ENCODE measurements at places on chromosomes 1 and 21. TPM values are rescaled to one million over a fixed set of nuclear protein-coding genes. Genes with fewer than 3 reads are reported as not detected.

GRCh38 chr1:166980383-166980782 lies 5.0 kb upstream of the ILDR2 start:
- DNase-seq: no peak

DNA sequence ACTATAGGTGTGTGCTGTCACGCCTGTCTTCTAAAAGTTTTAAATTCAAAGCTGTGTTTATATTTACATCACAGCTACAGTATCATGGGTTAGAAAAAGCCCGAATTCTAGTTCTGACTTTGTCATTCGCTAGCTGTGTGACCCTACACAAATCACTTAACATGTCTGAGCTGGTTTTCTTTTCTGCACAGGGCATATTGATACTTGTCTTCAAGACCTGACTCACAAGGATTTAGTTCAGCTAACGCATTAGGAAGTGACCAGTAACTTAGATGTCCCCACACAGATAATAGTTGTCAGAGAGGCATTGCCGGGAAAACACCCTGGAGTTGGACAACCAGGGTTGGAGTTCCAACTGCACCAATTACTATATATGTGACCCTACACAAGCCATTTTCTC lies 25.9 kb downstream of the GIPC2 start:
- no peak for DNase-seq

DNA sequence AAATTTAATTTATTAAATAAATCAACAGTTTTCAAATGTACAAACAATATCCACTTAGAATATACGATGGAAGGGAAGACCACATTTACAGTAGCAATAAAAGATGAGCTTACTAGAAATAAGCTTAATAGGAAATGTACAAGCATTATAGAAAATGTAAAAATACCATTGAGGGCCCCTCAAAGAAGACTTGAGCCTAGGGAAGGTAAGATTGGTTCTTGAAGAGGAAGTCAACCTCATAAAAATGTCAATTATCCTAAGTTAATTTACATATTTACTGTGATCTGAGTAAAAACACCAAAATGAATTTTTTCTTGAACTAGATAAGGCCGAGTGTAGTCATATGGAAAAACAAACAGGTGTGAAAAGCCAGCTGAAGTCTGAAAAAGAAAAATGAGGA lies 39.7 kb upstream of the TRIM67 start:
- no peak for DNase-seq

DNA sequence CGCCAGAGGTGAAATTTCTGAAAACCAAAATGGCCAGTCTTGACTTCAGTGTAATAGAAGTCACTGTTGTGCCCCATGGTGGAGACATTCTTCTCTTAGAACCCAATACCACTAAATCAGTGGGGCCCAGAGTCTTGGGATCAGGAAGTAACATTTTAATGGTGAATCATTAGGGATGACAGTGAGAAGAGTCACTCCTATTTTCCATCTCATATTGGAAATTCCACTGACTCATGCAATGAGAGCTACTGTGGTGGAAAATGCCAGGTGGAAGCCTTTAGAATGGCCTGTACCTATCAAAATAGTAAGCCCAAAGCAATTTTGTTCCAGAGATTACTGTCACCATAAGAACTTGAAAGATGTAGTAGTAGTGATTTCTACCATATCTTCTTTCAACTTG lies 20.6 kb upstream of the PPM1J start:
- no peak for DNase-seq

DNA sequence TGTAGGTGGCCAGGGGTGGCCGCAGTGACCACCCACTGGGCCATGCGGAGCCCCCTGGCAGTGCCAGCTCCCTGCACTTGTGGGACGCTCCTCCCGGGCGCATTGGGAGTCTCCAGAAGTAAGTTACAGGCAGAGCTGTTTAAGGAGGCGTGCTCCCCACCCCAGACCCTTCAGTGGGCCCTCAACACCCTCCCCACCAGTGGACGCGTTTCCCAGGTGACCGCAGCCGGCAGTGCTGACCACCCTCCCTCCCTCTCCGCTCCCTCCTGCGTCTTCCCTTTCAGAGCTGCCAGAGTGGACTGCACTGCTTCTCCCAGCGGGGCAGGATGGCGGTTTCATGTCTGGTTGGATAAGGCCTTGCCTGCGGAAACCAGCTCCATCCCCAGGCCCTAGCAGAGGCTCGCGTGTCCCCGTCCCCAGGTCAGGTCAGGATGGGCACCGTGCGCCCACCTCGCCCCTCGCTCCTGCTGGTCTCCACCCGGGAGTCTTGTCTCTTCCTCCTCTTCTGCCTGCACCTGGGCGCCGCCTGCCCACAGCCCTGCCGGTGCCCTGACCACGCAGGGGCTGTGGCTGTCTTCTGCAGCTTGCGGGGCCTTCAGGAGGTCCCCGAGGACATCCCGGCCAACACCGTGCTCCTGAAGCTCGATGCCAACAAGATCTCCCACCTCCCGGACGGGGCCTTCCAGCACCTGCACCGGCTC lies 1.1 kb downstream of the LRRC3 start:
- DNase-seq: no peak

GRCh38 chr21:45074818-45075595 lies 627 bp downstream of the ADARB1 start:
- DNase-seq: no peak

DNA sequence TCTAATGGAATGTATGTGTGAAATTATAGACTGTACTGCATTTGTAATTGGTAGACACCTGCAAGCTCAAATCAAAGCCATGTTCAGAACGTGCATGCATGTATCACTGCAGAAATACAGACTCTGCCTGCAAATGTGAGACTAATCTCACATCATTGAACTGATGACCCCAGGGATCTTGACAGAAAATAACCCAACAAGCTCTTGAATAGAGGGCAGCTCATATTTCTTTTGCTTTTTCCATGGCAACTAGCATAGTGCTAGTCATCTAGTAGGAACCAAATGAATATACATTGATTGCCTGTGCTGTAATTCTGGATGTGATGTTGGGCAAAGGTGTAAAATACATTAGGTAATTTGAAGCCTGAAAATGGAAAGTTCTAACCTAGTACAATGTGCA lies 62.4 kb downstream of the PTPRC start:
- no peak for DNase-seq

GRCh38 chr21:29462479-29462878 lies 163.8 kb downstream of the BACH1 start:
- DNase-seq: no peak

DNA sequence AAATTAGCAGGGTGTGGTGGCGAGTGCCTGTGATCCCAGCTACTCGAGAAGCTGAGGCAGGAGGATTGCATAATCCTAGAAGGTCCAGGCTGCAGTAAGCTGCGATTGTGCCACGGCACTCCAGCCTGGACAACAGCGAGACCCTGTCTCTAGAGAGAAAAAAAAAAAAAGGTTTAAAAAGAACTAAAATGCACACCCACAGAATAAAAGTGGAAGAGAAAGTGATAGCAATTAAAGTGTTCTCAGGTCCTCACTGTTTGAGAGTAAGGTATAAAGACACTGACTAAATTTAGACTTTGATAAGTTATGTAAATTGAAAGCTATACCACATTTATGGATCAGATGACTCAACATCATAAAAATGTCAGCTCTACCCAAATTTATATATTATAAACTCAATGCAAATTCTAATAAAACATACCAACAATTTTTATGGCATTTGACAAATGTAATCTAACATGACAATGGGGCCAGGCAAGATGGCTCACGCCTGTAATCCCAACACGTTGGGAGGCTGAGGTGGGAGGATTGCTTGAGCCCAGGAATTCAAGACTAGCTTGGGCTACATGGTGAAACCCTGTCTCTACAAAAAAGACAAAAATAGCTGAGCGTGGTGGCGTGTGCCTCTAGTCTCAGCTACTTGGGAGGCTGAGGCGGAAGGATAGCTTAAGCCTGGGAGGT lies 11.8 kb downstream of the ZBTB17 start:
- DNase-seq: no peak

DNA sequence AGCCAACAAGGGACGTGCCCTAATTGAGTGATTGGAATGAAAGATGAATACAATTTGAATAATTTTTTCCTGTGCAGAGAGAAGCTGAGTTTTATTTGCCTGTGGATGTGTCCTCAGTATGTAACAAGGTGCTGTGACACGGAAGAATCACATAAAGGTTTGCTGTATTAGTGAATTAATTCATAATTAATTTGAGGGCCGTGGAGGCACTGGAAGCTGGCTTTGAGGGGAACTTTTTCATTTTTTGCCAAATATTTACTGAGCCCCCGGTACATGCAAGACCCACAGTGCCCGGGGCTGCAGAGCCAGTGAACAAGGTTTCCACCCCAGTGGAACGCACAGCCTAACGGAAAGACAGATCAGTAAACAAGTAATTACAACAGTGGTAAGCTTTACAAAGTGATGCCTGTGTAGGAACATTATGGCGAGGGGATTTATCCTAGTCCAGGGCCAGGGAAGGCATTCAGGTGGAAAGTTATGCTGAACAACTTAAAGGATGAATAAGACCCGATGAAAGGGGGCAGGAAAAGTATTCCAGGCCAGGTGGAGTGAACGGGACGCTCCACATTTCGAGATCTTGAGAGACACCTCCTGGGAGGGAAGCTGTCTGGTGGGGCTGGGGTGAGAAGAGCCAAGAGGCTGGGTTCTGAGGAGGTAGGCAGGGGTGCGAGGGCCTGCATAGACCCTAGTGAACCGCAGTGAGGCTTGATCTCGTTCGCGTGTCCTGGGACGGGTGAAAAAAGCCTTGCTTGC lies 773 bp upstream of the RCC2 start:
- no peak for DNase-seq

DNA sequence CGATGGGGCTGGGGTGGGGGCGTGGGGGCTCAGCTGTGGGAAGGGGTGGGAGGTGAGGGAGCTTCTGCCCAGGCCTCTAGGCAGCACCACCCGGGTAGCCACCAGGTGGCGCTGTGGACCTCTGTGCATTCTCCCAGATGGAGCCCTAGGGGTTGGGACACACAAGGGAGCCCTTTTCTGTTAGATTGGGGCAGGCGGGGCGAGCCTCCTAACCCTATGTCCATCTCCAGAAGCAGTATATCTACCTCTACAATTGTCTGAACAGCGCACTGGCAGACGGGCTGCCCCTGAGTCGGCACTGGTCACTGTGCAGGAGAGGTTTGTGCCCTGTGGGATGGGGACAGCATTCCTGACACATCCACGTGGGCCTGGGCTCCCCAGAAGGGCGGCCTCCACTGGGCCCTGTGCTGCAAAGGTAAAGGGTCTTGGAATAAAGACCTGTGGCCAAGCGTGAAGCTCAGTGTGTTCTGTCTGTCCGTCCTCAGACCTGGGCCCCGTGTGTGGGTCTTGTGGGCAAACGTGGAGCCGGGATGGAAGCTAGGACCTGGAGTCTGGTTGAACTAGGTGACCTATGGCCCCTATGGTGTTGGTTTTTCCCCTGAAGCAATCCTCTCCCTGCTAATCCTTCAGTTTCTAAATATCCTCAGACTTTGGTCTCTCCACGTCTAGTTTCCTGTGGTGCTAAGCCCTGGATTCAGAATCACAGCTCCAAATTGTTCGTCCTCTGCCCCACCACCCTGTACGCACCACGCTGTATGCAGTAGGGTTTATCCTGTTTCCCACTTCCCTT lies 4.4 kb upstream of the LGR6 start:
- peak; percentile 51 for DNase-seq

- no peak for DNase-seq
These were observed 26.4 kb downstream of the CAPZB start for GRCh38 chr1:19458815-19459417.

TMPRSS15 gene
- not detected for total RNA-seq

ANKRD35 gene
- 2.6 TPM for total RNA-seq

CD1B gene
- not detected for total RNA-seq

HES2 gene
- 0.08 TPM for total RNA-seq

AK5 gene
- total RNA-seq: 0.70 TPM

HEYL gene
- 17.6 TPM for total RNA-seq

DDOST gene
- total RNA-seq: 191 TPM

ZNF670 gene
- 4.1 TPM for total RNA-seq

RGS1 gene
- total RNA-seq: 129 TPM

GPR25 gene
- not detected for total RNA-seq
